ENCODE measurements at places on chromosomes 3 and 15.

DNA sequence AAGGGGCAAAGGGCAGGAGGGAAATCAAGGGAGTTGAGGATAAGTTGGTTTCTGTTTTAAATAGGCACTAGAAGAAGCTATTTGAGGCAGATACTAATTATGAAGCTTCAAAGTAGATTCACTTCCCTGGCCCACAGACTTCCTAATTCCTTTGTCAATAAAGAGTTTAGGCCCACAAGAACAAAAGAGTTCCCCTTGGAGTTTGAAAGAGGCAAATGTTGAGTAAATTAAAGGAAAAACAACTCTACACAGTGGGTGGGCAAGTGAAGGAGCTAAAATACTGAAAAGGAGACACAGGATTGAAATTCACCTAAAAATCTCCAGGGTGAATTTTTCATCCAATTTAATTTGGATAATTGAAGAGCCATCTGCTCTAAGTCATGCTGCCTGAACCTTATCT lies 411.7 kb upstream of the RORA start:
- DNase-seq = no peak

DNA sequence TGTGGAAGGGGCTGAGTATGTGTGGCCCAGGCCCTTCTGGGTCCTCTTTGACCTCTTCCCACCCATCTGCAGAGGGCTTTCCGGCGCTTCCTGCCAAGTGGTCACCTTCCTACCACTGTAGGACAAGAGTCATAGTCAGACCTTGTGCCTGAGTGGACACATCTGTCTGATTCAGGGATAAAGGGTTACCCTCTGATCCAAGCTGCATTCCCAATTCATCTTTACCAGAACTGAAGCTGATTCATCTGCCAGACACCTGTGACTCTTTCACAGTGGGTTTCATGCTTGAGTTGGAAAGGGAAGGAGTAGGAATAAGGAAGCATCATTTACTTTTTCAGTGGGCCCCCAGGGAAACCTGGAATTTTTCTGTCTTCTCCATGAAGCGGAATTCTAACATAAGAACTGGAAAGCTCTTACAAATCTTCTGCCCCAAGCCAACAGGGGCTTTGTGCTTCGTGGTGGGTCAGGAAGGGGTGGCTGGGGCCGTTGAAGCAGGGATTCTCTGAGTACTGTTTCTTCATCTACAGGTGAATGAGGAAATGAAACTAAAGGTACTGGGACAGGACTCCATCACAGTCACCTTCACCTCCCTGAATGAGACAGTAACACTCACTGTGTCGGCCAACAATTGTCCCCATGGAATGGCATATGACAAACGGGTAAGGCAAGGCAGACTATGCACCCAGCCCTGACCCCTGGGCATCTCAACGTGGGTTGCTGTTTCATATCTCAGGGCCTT lies 46.4 kb downstream of the C3orf20 start:
- DNase-seq = no peak

- DNase-seq = no peak
These were observed 172.3 kb downstream of the SLCO3A1 start for GRCh38 chr15:92025706-92026270.

- DNase-seq = no peak
These were observed 72.0 kb upstream of the LSAMP start for GRCh38 chr3:116517308-116517707.

DNA sequence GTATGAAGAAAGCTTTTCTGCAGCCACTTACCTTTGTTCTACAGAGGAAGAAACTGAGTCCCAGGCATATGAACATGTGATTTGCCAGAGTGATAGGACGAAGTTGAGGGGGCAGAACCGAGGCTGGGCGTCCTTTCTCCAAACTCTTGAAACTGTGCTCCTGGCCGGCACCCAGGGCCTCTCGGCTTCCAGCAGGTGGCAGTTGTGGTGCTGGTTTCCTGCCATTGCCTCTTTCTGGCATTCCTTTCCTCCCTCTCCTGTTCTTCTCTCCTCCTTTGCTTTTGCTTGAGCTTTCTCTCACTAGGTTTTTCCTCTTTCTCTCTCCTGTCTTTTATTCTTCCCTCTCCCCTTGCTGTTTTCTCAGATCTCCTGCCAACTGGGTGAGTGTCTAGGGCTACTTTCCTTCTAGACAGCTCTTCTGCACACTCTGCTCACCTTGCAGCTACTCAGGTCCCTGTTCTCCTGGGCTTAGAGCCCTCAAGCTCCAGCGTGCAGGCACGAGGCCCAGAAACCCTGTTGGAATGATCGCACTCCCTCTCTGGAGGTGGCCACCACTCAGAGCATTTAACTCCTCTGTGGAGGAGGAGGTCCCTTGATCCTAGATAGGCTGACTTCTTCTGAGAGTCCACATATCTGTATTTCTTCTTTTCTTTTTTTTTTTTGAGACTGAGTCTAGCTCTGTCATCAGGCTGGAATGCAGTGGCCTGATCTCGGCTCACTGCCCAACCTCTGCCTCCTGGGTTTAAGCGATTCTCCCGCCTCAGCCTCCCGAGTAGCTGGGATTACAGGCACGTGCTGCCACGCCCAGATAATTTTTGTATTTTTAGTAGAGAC lies 26.2 kb downstream of the TRAK1 start:
- DNase-seq = no peak

- DNase-seq = no peak
These were observed 47.6 kb downstream of the GAP43 start for GRCh38 chr3:115670911-115671310.

DNA sequence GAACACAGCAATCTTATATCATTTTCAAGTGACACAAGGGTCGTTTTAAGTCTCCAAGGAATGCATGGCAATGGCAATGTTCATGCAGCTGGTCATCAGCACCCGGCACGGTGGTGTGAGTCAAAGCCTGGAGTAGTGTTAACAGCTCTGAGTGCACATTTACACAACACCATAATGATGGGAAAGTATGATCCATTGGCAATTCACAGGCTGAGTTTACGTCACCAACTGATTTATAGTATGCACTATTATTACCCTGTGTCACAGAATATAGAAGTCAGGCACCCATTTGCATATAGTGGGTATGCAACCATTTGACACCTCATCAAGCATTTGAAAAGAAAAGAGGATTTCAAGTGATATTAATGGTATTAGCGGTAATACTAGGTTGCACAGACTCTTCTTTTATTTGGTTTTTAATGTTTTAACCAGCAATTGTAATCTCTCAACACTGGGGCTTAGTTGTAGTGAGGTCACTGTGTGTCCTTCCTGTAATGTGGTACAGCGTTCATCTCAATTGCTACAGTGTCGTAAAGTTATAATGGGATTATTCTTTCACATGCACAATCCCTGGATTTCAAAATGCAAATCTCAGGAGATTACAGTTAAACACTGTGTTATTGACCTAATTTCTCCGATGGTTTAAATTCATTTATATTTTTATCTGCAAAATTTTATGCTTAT lies 113.8 kb downstream of the C3orf38 start:
- DNase-seq = no peak

DNA sequence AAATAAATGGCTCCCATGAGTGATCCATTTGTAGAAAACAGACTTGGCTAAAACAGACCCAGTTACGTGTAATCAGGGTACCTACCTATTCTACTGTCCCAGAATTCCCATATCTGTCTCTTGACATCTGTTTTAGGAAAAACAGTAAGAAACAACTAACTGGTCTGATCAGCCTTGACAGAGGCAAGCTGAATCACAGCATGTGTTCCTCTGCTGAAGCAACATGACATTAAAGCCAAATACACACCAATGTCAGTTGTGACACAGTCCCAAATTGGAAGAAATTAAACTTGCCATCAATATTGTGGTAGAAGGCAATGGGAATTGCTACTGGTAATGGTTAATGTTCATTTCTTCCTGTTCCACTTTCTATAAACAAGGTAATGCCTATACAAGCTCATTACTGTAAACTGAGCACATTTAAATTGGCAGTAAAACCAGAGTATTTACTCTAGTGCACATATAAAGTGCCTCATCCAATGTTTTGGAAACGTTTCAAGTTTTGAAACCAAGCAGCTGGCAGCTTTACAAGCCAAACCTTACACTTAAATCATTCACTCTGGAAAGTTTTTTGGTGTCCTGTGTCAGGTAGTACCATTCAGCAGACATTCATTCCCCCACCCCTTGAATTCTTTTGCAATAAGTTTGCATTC lies 27.0 kb downstream of the ALDH1A2 start:
- no peak for DNase-seq

DNA sequence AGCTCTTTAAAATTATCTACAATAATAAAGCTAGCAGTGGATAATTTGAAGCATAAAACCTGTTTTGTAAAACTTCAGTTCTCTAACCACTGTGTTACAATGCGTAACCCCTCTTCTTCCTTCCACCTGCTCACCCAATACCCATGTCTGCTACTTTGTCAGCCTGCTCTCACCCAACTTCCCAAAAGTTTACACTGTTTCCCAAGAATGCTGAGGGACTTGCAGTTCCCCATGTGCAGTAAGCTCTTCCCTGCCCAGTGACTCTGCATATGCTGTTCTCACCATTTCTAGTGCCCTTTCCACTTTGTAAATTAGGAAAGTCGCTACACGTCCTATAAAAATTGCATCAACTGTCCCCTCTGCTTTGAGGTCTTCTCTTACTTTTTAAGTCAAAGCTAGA lies 315.9 kb upstream of the SEMA6D start:
- no peak for DNase-seq

GRCh38 chr3:67739851-67740250 lies 85.4 kb upstream of the SUCLG2 start:
- DNase-seq = no peak

DNA sequence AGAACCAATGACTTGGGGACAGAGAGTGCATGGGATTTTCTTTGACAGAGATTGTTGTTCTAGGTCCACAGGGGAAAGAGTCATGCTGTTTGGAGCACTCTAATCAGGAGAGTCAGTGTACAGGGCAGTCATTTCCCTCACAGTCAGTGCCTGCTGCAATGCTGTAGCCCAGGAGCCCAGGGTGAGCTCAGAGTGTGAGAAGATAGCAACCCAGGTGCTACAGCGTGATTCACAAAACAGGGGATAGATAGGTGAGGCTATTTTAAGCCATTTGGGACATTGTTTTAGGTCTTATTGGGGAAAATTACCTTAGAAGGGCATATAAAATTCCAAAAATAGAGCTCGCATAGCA lies 37.3 kb downstream of the LNP1 start:
- no peak for DNase-seq

Measured in stimulated activated CD4-positive, alpha-beta T cell treated with anti-CD3 and anti-CD28 coated beads, Interleukin-1b, Interleukin-23, amount 100 ng/mL, for 4 hours (primary cell).